ENCODE measurements at places on chromosomes 5 and 9.

- DNase-seq, result no peak
Measured at GRCh38 chr5:168165221-168165914, 126.1 kb upstream of the WWC1 start.

DNA sequence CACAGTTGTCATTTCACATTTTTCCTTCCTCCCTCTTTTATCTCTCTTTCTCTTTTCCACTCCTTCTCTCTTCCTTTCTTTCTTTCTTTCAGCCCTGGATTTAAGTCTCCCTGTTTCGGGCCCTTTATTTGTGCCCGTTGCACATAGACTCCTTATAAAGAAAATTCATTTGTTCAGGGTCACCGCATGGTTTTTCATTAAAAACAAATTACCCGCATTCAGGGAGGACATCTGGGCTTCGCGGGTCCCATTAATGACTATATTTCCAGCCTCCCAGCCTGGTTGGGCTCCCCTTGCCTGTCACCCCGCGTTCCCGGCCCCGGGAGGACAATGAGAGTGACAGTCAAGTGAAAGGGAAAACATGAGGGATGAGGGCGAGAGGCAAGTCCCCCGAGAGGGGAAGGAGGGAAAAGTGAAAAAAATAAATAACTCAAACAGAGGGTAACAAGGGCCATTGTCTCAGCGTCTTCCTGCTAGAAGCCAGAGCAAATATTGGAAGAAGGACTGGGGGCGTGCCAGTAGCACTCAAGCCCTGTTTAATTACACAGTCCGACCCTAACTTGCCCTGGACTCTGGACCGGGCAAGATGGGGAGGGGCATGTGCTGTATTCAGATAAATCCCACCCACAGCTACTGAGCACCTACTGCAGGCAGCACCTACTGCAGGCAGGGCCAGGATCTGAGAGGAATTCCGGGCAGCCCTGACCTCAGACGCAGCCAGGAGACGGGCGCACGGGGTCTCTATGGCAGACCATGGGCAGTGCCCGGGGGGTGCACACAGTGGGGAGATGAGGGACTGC, 166.2 kb downstream of the PAX5 start:
- no peak for DNase-seq

DNA sequence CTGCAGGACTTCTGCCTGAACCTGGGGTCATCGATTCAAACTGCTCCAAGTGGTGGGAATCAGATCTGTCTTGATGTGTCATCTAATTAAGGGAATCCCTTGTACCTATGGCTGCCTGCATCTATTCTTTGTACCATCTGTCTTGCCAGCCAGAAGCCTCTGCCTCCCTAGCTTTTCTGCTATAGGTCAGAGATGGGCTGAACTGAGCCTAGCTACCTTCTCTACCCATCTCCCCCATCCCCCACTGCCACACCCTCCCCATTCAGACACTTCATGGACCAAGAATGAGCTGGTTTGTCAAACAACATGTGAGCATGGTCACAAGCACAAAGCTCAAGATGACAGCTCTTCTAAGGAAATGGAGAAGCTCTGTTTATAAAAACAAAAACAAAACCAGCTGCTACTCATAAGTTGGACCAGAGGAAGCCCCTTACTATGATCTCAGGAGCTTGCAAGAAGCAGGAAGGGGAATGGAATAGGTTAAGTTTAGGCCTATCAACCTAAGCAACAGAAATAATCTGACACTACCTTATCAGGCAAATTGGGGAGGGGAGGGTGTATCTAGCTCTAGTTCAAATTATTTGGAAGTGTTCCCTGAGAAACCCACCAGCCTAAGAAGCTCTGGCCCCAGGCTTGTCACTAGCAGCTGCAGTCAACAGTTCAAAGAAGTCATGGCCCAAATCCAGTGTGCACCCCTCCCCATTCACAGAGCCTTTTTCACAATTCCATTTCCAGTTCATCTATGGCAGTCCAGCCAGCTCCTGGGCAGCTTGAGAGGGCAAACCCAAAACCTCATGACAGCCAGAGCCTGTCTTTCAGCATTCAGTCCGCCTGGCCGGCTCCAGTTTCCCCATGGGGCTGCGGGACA, 29.9 kb downstream of the SKP1 start:
- no peak for DNase-seq

GRCh38 chr9:78405461-78405860, 108.5 kb downstream of the PSAT1 start:
- DNase-seq, result no peak

GRCh38 chr5:156913719-156914370, 49.2 kb downstream of the TIMD4 start:
- peak; percentile 43 for DNase-seq

DNA sequence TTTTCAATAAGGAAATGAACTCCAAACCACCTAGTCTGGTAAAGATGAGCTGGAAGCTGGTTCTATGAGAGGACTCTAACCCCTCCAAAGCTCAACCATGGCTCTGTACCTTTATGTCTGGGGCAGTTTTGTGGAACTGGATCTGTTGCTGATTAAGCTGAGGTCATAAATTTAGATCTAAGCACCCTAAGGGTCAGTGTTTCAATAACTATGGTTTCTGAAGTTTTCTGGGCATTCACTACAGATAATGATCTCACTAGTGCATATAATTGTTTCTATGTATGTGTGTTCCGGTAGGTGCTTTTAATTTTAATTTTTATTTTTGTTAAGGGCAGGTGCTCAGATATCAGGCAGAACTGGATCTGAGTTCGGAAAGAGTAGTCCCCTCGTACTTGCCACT, 258.7 kb upstream of the PANK3 start:
- no peak for DNase-seq

DNA sequence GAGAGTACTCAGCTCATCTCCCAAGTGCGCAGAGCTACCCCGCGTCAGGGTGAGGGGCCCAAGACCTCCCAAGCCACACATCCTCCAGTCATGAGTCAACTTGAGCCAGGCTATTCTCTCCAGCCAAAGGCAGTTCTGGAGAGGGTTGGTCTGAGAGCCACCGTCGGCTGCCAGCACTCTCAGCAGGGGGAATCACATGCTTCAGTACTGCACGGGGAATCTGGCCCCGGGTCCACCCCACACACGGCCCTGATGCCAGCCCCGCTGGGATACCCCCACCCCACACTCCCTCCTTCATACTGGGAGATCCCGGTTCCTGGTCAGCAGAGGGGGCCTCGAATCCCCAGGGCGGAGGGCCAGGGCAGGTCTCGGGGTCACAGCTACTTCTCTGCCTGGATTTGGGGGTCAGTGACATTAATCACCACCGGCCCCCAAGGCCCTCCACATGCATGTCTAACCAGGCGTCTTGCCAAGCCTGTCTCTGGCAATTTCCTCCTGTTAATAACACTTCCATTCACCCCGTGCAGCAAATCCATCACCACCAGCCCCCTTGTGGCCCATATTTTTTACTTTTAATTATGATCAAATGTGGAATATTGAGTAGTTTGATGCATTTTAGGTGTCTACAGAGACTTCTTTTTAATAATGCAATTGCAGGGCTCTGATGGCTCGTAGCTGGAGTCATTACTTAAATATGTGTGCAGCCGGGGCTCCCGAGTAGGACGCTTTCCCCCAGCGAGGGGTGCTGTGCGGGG, 102.9 kb upstream of the PPP1R26 start:
- DNase-seq, result no peak

DNA sequence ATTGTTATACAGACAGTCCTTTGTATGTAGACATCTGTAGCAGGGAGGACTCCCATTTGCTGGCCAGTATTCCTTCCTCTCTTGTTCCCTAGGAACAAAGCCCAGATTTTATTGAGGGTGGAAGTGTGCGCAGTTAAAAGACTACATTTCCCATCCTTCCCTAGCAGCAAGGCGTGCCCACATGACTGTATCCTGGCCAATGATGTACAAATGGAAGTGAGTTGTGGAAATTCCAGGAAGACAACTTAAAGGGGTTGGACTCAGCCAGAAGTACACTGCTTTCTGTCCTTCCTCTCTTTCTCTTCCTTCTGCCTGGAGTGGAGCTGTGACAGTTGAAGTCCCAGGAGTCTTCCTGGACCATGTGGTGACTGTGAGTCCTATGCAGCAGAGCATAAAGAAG, 89.0 kb downstream of the HRH2 start:
- no peak for DNase-seq

DNA sequence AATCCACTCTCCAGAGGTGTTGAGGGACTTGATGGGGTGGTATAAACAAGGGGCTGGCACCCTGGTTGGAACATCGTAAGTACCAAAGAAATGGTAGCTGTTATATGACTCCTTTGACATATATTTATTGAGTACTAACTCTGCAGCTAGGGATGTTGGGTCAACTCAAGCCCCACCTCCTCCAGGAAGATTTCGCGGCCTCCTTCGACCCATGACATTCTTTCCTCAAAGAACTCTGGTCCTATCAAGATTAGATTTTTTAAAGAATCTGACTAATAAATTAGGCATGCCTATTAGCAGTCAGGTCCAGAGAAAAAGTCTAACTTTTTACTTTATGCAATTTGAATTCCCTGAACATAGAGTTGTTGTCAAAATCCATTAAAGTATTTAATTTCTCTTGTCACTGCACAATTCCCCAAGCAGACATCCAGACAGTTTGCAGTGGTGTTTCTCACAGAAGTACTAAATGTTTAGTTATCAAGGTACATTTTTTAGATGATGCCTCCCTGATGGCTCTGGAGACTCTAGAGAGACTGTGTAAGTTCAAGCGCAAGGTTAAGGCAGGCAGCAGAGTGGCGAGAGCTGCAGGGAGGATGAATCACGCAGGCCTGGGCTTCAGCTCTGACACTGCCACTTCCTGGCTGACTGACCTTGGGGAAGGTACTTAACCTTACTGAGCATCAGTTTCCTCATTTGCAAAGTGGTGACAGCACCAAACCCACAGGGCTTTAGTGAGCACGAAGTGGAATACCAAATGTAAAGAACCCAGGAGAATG, 209.6 kb downstream of the TTLL11 start:
- DNase-seq, result no peak

DNA sequence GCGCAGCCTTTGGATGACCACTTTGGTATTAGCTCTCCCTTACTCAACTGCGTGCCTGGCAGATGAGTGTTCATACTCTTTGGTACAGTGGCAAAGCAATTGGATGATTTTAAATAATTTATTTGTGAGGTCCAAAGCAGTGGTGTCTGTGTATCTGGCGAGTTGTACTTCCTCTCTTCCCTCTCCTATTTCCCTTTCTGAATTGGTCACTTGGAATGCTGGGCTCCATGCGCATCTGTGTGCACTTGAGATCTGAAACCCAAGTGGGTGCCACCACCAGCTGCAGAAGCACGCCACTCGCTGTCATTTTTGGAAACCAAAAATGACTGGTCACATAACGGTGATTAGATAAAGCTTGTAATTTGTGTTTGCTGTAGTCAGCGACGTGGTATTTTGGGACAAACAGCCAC, 386.0 kb upstream of the KLF4 start:
- no peak for DNase-seq

DNA sequence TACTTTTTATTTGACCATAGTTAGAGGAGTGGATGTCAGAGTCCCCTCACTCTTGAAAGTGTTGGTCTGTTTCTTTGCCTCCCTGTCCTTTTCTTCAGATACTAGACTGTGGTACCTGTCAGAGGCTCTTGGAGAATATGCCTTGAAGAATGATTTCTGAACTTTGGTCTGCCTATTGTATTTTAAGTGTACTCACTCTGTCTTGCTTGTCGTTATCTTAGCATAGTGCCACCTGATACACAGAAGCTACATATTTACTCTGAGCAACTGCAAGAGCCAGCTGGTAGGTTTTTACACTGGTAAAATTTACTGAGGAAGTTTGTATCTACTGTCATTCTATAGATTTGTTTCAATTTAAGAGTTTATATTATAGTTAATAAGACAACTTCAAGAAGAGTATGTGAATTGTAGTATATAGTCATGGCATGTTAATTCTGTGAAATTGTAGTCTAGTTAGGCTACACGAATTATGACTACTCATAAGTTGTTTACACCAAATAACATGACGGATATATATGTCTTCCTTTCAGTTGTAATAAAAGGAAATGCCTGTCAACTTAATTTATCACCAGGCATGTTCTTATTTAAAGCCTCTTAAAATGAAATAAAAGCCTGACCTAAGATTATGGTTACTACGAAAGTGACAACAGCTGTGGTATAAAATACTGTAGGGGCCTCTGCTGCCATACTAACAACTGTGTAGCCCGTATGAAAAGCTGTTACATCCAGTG, 201.7 kb downstream of the KDM4C start:
- no peak for DNase-seq

DNA sequence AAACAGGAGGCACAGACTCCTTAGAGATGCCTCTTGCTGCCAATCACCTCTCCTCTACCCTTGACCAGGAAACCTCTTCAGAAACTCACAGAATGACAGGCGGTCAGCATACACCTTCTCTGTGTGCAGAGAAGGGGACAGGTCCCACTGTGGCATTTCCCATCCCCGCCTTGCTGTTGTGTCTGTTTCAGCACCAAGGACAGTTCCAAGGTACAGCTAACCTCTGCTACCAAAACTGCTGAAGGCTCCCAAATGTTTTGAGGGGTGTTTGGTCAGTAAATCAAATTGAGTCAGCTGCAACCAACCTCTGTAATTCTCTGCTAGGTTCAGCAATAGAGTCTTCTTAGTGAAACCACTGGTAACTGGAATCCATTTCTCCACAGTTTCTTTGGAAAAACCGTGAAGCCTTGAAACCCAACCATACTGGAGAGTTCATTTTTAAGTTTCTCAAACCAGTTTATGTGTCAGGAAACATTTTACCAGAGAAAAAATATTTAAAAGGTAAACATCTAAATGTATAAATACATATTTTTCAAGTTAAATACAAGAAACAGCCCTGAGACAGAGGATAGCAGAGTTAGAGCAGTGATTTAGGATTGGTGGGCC, 122.0 kb downstream of the DRD1 start:
- peak; percentile 32 for DNase-seq
